ENCODE measurements at places on chromosomes 2 and 18.

DNA sequence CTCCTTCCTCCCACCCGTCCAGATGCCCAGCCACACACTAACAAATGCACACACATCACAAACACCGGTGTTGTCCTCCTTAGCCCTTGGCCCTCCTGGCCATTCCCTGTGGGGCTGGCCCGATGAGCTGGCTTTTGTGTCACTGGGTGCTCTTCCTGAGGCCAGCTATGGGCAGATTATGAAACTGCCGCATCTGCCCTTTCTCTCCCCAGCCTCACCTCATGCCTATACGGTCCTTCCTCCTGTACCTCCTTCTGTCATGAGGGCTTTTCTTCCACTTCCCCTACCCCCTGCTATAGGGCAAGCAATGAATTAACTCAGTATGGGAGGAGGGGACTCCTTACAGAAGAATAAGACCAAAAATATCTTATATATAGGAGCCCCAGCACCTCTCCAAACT, 10.3 kb upstream of the INO80C start:
- no peak for DNase-seq

DNA sequence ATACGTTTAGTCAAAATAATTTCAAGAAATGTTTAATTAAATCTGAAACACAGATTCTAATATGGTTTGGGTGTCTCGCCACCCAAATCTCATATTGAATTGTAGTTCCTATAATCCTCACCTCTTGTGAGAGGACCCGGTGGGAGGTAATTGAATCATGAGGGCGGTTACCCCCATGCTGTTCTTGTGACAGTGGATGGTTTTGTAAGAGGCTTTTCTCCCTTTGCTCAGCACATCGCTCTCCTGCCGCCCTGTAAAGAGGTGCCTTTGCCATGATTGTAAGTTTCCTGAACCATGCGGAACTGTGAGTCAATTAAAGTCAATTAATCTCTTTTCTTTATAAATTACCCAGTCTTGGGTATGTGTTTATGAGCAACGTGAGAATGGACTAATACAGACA, 1045.1 kb upstream of the POU3F3 start:
- no peak for DNase-seq

- no peak for DNase-seq
These were observed 518 bp upstream of the NFU1 start for GRCh38 chr2:69437751-69438154.

DNA sequence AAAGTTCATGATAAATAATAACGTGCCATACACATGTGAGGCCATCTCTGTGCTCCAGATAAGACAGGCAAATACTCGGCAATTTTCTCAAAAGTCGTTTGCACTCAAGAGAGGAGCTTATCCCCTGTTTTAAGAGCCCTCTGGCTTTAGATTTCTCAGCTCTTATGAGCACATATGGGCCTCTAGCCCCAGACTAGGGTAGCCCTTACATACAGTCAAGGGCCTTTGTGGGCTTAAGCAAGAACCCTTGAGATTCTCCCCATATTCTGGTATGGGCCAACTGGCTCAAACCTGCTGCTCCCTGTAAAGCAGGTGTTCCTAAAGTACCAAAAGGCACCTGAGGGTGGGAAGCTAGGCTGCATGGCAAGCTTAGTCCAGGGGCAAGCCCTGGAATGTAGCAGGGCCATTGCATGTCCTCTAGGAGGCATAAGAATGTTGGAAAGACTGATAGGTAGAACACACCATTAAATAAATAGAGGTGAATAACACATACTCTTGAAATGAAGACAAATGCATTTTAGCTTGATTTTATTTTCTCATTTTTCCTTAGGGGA, 66.1 kb downstream of the FASTKD2 start:
- no peak for DNase-seq

GRCh38 chr18:12308386-12309100, 502 bp downstream of the TUBB6 start:
- DNase-seq: peak; percentile 23

DNA sequence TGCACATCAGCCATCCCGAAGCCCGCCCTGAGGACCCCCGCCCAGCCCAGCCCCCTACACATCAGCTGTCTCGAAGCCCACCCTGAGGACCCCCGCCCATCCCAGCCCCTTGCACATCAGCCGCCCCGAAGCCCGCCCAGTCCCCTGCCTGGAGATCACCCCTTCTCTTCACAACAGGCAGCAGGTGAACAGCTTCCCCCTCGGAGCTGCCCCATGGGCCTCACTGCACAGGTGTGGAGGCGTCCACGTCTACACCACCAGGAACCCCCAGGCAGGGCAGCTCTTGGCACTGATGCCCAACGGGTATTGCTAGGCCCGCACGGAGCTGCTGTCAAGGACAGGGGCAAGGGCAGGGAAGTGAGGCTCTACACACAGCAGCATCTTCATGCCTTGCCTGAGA, 137.6 kb downstream of the HDAC4 start:
- no peak for DNase-seq
